ENCODE measurements at places on chromosomes 2 and 18. TPM values are rescaled to one million over a fixed set of nuclear protein-coding genes. Genes with fewer than 3 reads are reported as not detected.

The FAM228A gene
- not detected for total RNA-seq

DNA sequence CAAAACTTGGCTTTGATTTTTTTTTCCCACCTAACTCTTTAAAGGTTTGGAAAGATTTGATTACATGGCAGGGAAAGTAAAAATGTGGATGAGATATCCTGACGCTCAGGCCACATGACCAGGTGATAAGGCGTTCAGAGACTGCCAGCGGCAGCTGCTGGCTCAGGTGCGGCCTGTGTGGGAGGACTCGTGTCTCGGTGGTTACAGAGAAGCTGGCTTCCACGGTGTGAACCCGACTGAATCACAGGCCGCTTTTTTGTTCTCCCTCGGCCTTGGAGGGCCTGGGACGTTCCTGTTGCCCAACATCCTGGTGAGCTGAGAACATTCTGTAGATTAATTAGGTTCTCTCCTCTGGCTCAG is 124.2 kb upstream of the ZNF516 start:
- DNase-seq: no peak

The SGPP2 gene
- total RNA-seq: 12.4 TPM

DNA sequence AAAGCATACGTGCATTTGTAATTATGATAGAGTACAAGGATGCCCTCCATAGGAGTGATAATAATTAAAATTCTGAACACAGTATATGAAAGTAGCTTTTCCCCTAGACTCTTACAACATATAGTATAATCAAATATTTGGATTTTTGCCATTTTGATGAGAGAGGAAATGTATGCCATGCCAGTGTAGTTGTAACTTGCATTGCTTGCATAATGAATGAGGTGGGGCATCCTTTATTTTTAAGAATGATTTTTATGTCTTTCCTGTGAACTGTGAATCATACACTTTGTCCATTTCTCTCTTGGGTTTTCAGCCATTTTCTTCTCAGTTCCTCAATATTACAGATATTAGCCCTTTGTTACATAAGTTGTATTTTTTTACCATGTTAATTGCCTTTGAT is 197.5 kb downstream of the SCG2 start:
- DNase-seq: no peak

The PROKR1 gene
- total RNA-seq: 0.05 TPM

DNA sequence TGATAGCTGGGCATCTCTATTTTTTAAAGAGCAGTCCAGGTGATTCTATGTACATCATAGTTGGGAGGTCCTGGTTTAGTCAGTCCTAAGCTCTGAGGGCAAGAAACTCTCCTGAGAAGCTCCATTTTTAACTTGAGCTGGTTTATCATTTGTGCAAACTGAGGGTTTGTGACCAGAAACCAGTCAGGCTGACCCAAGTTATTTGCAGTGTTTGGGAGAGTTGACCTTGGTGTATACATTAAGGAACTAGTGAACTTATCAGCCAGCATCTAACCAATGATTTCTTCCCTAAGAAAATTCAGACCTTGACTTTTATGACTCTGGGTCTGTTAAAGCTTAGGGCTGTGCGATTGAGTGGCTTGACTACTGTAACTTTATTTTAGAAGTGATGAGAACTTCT is 10.6 kb upstream of the MGAT5 start:
- no peak for DNase-seq

DNA sequence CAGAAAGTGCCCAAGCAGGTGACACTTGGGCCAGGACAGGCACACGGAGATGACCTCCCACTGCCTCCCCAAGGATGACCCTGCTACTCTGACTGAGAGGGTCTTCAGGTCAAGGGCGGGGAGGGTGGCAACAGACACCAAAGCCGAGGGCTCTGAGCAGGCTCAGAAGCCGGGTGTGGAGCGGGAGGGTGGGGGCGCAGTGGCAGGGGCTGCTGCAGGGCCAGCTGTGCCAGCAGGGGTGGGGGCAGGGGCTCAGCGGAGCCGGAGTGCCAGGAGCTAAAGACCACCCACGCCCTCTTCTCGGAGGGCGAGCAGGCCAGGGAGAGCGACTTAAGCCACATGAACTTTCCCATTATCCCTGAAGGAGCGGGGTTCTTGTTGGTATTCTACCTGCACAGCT is 93.3 kb upstream of the MBOAT2 start:
- DNase-seq: no peak

The LYG2 gene
- total RNA-seq: not detected

- no peak for DNase-seq
Measured at GRCh38 chr2:240278661-240279060, 138.2 kb upstream of the OTOS start.

The TMEM247 gene
- not detected for total RNA-seq

- DNase-seq: no peak
Measured at GRCh38 chr2:232574674-232575403, 24.4 kb downstream of the EIF4E2 start.

The PREPL gene
- total RNA-seq: 33.3 TPM

GRCh38 chr18:7940971-7941370 is 373.9 kb downstream of the PTPRM start:
- DNase-seq: no peak

DNA sequence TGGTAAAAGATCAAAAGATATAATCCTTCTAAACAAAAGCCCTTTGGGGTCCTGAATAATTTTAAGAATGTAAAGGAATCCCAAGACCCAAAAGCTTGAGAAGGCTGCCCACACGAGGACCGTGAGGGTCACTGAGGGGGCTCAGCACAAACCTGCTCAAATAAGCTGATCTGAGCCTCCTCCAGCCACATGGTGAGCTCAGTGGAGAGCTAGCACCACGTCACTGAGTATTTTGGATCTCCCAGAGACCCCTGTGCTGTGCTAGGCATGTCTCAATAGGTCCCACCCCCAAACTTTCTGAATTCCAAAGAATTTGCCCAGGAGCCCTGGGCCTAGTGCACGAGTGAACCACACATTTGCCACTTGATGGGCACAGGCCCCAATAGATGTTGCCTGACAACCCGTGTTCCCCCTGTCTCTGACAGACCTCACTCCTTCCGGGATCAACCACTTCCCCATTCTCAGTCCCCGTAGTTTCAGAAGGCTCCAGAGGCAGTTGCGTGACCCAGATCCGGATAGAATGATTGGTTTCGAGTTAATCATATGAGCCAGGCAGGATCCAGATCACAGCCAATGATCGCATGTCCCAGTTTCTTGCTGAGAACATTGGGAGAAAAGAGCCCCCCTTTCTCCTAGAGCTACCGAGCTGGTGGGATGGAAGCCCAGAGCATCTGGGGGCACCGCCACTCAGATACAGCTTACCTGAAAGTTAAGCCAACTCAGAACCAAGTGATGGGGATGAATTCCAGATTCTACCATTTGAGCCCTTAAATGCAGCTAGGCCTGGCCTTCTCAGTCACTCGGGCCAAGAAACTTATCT is 203.8 kb downstream of the TNS1 start:
- DNase-seq: no peak

GRCh38 chr18:49898421-49898820 is 85.1 kb upstream of the ACAA2 start:
- DNase-seq: no peak

The KCNG2 gene
- not detected for total RNA-seq

- DNase-seq: no peak
Measured at GRCh38 chr2:237598468-237599208, 8.1 kb upstream of the RAB17 start.

The PRKCE gene
- total RNA-seq: 53.8 TPM

- no peak for DNase-seq
Measured at GRCh38 chr2:190088917-190089316, 26.4 kb upstream of the MSTN start.

DNA sequence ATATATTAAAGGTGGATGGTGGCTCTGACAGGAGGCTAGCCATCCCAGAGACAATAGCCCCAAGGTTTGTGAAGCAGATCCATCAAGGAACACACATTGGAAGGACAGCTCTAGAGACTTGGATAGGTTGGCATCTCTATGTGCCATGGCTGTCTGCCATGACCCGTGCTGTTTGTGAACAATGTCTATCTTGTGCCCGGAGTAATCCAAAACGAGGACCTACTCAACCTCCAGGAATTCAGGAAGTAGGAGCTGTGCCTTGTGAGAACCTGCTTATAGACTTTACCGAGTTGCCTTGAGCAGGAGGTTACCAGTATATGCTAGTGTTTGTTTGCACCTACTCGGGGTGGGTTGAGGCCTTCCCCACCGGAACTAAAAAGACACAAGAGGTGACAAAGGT is 43.1 kb upstream of the SELENOI start:
- no peak for DNase-seq

Data from activated B cell treated with CpG ODN at 0.5 μM for 24 hours (primary cell).